ENCODE measurements at places on chromosomes 16 and 17. TPM values are rescaled to one million over a fixed set of nuclear protein-coding genes. Genes with fewer than 3 reads are reported as not detected.

Gene KRTAP2-3
- not detected for total RNA-seq

Gene GRAPL
- 0.22 TPM for total RNA-seq

Gene USP6
- 0.03 TPM for total RNA-seq

Gene CDRT15
- total RNA-seq = not detected

Gene ASGR1
- 1.2 TPM for total RNA-seq

Gene ZNF232
- 3.9 TPM for total RNA-seq

Gene CCL16
- not detected for total RNA-seq

Gene PPL
- 4.9 TPM for total RNA-seq

Gene WFDC1
- total RNA-seq = not detected

Gene P2RX5
- total RNA-seq = 24.9 TPM

Data from A549 treated with AZD2906 at 1 μM for 4 hours (cell line).